ENCODE measurements at places on chromosomes 5 and 9.

DNA sequence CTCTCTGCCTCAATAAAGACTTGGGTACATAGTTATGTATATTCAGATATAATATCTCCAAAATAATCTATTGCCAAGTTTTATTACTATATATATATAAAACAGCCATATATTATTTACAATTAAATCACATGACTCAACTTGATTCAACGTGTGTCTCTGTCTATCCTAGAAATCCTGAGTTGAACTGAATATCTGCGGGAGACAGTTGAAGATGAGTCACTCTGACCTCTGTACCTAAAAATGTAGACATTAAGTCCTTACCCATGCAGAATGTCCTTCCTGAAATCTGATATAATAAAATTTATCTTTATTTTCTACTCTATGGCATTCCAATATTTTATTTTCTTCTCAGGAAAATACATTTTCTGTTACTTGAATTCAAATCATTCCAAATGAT is 218.2 kb upstream of the PRDM9 start:
- no peak for DNase-seq

DNA sequence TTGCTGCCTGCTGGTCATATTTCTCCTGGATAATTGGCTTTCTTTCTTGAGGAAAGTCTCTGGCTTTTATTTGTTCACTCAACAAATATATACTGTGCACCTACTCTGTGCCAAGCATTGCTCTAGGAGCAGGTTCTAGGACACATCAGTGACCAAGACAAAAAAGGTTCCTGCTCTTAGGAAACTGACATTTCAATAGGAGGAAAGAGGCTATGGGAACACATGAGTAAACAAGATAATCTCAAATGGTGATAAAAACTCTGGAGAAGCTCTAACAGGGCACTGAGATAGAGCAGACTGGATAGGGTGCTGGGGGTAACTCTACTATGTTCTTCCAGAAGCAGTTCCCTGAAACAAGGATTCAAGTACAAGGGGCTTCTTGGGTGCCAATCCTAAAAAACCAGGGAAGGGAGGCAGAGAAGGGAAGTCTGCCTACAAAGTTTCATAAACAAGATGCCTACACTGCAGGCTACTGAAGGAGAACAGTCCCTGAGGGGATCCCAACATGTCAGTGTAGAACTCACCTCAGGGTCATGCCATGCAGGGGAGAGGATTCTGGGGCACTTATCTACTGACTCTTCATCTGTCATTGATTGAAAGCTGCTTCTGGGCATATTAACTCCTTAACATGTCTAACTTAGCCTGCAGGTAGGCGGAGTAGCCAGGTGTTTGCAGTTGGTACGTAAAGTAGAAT is 181.3 kb downstream of the GRIA1 start:
- DNase-seq: no peak

GRCh38 chr5:77761606-77762005 is 14.5 kb downstream of the TBCA start:
- DNase-seq: no peak

DNA sequence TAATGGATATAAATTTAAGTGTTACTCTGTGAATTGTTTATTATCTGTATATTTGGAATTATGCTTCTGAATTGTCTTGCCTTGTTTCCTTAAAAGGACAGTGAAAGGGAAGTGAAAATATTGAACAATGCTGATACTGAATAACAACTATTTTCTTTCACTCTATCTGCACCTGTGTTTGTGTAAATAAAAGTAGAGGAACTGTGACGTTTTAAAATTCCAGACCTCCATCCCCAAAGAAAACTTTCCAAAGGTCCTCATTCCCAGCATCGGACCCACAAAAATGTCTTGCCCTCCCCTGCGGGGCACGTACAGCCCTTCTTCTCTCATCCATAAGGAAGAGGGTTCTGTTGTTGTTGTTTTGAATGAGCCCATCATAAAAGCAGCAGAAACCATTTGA is 100.0 kb downstream of the NLN start:
- DNase-seq: no peak

GRCh38 chr9:130244548-130245165 is 20.9 kb upstream of the HMCN2 start:
- DNase-seq: no peak

DNA sequence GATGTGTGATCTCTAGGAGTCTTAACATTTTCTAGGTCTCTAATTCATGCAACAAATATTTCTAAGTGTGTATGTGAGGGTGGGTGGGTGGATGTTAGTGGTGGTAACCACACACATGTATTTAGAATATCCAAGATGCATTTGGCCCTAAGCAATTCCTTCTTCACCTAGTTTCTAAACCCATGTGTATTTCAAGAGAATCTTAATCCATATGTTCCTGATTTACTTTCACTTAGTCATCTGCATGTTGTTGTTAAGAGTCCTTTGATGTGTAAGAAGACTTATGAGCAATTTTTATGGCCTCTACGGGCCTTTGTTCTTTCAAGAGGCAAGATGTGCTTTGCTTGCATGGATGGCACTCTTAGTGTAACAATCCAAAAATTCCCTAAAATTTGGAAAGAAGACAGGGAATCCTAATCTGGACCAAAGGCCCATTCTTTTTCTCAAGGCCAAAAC is 282.6 kb downstream of the SPATA31D1 start:
- no peak for DNase-seq

DNA sequence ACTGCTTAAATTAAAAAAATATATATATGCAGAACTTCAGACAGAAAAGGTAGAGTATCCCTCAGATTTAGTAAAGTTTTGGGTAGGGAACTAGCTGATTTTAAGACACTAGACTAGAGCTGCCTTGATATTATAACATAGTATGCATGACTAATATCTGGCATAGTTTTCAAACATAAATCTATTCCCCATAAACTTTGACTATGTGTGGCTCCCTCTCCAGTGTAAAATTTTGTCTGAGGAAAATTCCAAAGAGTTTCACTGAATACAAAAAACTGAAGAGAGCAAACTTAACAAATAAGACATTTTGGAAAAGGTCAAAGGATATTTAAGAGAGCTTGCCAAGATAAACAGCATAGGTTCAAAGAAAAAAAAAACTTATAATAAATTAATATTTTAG is 66.2 kb upstream of the ZNF462 start:
- DNase-seq: no peak

- DNase-seq: no peak
These were observed 25.6 kb downstream of the C9orf50 start for GRCh38 chr9:129595311-129595741.

DNA sequence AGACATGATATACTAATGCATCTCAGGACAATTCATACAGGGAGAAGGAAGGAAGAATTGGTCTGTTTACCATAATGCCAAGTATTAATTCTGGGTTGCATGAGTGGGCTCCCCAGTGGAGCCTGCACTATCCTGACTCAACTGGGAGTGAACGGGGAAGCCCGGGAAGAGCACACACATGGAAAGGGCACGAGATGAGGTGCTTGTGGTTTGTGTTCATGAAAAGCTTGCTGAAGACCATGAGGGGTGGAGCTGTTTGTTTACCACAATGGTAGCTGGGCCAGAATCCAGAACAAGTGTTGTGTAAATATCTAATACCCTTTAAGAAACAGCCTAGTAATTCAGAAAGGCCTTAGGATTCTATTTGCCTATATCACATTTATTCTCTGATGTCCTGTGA is 44.6 kb downstream of the POC5 start:
- no peak for DNase-seq

- no peak for DNase-seq
These were observed 26.9 kb downstream of the GALNT12 start for GRCh38 chr9:98834386-98834785.

- DNase-seq: no peak
These were observed 161.6 kb downstream of the ZDHHC21 start for GRCh38 chr9:14531341-14532269.

DNA sequence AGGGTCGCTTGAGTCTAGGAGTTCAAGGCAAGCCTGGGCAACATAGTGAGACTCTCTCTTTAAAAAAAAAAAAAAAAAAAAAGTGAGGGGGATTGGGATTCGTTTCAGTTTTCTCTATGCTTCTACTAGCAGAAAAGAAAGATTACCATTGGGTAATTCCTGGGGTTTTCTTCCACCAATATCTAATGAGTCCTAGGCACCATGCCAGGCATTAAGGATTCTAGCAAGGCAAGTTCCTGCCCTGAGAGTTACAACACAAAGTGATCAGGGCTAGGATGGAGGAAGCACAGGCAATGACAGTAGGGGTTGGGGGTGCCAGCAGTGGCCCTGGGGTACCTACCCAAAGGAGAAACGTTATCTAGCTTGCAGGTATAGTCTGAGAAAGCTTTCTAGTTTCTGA is 90.8 kb downstream of the PCDH1 start:
- DNase-seq: no peak

GRCh38 chr9:4309806-4310205 is 9.9 kb upstream of the GLIS3 start:
- no peak for DNase-seq

DNA sequence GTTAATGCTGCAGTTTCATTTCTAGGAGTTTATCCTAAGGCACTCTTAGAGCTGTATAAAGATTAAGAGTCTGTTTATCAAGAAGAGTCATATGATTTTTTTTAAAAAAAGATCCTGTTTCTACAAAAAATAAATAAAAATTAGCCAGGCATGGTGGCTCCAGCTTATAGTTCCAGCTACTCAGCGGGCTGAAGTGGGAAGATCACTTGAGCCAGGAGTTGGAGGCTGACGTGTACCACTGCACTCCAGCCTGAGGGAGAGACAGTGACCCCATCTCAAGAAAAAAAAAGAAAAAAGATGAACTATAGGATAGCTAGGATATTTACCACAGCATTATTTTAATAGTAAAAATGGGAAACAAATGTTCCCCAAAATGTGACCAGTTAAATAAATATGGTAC is 3.3 kb upstream of the UBE2D2 start:
- DNase-seq: no peak

DNA sequence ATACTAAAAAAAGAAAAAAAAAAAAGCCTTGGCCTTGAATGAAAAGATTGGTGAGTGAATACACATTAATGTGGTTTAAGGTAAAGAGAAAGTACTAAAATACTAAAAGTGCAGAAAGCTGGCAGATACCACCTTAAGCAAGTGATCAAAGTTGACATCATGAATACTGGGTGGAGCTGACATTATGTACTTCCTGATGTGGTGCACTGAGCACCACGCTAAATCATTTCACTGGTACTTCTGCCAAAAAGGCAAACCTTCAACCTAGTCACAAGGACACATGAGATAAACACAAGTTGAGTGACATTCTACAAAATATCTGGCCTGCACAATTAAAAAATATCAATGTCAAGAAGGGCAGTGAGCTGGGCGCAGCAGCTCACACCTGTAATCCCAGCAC is 33.8 kb upstream of the PANK3 start:
- no peak for DNase-seq

DNA sequence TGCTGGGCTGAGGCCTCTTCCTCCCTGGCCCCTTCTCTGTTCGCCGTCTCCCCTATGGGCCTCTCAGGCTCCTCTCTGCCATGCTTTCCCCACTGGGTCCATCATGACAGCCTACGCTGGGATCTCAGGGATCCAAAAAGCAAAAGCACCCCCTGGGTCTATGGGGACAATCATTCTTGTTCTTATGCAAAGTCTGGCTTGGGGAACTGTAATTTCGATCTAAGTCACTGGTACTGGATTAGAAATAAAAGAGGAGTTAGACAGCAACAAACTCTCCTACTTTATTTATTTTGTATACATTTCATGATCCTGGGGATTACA is 86.6 kb downstream of the SLC38A9 start:
- DNase-seq: no peak

DNA sequence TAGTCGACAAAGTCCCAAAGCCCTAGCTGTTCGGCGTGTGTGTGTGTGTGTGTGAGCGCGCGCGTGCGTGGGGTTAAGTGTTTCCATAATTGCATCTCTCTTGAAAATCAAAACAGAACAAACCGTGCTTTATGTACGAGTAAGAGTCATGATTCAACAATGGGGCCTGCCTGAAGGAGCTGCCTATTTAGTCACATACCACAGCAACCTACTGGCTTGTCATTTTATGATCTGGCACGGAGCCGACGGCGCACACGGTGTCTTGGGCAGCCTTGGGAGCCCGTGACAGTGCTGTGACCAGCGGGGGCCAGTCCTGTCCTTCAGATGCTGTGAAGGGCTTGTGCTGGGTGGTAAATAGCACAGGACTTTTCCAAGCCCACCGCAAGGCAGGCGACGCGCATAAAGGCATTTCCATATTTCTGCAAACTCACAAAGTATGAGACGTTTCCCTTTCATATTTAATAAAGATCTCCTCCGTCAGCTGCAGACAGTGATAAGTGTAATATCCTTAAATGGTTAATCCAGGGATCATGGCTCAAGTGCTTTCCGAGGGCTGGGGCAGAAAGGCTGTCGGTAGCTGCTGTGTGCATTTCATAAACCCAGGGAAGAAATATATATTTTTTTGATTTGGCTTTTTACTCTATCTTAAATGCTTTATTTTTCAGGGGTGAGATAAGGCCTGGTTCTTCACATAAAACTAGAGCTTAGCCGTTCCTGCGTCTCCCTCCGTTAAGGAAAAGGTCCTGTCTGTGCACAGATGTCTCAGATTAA is 270.2 kb upstream of the IRX1 start:
- no peak for DNase-seq

GRCh38 chr5:27906931-27907601 is 868.7 kb upstream of the CDH9 start:
- no peak for DNase-seq

DNA sequence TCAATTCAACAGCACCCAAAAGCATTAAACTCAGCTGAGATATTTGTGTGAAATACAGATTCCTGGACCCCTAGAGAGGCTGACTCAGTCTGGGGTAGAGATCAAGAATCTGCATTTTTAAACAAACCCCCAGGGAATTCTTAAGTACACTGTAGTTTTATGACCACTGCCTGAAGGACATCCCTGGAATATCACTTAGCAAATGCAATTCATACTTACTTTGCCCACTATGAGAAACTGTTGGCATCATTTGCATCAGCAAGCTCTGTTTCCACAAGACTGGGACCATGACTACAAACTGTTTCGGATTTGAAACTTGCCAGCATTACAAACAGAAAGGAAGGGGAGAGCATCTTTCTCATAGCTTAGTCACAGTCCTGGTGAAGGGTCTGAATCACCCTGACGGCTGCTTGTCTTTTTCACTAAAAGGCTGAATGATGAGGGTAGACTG is 63.7 kb downstream of the MLLT3 start:
- no peak for DNase-seq

GRCh38 chr5:6404129-6404528 is 25.8 kb upstream of the MED10 start:
- DNase-seq: no peak

DNA sequence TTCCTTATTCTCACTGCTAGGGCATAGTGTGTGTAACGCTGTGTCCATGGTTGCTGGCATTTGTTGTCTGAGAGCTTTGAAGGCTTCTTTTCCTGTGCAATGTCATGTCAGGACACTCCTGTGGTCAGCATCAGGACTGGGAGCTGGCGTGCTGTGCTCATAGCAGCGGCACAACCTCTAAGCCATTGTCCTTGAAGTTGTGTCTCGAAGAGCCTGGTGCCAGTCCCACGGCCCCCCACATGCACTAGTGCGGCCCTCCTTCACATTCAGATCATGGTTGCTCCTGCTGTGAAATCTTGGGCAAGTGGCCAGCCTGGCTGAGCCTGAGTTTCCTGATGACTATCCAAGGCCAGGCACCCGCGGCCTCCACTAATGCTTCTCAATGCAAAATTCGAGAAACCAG is 32.4 kb downstream of the PDZD2 start:
- DNase-seq: no peak

- no peak for DNase-seq
These were observed 116.5 kb downstream of the ZNF354C start for GRCh38 chr5:179176571-179177230.

Data from stimulated activated CD4-positive, alpha-beta T cell treated with anti-CD3 and anti-CD28 coated beads, Interleukin-4, amount 100 ng/mL, for 4 hours (primary cell).